A172 (cell line): ENCODE measurements at places on chromosomes 3 and 15. TPM values are rescaled to one million over a fixed set of nuclear protein-coding genes. Genes with fewer than 3 reads are reported as not detected.

RAD51 gene
- 13.6 and 15.7 TPM in 2 replicates for total RNA-seq

FES gene
- 0.12 and 0.14 TPM in 2 replicates for total RNA-seq

SLC24A5 gene
- not detected in 2 replicates for total RNA-seq

- no peak for DNase-seq
Measured at GRCh38 chr3:29099296-29099695, 181.6 kb upstream of the RBMS3 start.

DNA sequence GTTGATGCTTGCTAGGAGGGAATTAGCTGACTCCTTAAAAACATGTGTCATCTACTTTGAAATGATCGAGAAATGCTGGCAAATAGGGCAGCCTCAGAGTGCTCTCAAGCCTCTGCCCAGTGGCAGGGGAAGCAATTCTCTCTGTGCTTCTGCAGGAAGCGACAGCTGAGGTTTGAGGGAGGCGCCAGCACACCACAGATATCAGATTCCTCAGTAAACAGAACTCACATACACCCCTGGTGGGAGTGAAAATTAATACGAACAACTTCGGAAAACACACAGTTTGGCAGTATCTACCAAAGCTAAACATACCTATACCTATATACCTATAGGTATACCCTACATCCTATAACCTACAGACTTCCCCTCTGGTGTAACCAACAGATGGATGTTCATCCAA lies 61.3 kb downstream of the NSMCE3 start:
- no peak for DNase-seq
